CD4-positive, alpha-beta T cell treated with Interleukin-6 at 100 ng/mL for 8 hours (primary cell): ENCODE measurements at places on chromosomes 11 and 22.

DNA sequence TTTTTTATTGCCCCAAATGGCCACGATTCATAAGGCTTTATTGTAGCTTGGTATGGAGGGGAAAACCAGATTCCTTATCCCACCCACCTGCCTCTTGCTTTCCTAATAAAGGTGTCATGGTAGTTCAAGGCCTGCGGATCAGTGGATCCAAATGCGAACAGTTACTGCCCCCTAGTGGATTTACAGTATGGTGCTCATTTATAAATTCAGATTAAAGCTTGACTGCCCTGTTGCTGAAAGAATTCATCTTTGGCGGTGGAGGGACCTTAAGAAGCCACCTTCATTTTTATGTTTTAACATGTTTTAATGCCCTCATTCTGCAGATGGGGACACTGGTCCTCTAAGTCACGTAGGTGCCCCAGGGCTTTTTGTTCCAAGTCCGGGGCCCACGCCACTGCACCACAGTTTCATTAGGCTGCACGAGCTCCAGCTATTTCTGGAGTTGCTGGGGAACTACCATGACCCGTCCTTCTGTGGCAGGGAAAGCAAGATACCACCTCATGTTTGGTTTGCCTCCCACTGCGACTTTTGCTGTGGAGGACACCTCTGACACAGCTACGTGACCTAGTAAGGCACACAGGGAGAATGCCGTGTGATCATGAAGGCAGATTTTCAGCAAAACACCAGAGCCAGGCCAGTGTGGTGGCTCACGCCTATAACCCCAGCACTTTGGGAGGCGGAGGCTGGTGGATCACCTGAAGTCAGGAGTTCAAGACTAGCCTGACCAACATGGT, 15.6 kb upstream of the INCENP start:
- DNase-seq, result peak; percentile 64

DNA sequence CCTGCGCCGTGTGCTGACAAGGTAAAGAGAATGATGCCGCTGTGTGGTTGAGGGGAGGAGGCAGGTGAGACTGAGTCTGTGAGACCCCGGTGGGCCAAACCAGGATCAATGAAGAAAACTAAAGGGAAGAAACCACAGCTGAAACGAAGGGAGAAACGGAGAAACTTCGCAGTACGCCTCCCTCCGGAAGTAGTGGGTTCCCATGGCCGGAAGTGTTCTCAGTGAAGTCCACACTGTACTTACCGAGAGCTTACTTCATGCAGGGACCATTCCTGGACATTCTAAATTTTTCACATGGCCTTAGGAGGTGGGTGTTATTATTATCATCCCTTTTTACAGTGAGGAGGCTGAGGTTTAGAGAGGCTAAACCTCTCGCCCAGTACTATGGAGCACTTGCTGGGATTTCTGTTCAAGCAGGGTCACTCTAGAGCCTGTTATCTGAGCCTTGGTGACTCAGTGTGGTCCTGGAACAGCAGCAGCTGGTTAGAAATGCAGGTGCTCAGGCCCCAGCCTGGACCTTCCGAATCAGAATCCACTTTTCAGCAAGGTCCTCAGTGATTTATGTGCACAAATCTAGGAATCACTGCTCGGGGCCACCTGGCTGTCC, 17.9 kb downstream of the CD5 start:
- DNase-seq, result no peak

DNA sequence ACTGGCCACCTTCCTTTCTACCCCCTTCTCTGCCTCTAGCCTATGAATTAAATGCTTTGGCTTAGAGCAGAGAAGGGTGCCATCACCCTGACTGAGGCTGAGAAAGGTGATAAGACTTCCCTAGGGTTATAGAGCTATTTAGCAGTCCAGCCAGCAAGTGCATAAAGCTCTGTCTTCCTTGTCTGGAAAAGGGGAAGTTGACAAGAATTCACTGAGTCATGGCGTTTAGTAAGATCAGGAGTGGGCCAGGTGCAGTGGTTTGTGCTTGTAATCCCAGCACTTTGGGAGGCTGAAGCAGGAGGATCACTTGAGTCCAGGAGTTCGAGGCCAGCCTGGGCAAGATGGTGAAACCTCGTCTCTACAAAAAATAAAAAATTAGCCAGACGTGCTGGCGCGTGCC, 63.1 kb downstream of the LHFPL7 start:
- DNase-seq, result no peak

GRCh38 chr22:38176170-38176741, 5.4 kb downstream of the PLA2G6 start:
- DNase-seq, result no peak

DNA sequence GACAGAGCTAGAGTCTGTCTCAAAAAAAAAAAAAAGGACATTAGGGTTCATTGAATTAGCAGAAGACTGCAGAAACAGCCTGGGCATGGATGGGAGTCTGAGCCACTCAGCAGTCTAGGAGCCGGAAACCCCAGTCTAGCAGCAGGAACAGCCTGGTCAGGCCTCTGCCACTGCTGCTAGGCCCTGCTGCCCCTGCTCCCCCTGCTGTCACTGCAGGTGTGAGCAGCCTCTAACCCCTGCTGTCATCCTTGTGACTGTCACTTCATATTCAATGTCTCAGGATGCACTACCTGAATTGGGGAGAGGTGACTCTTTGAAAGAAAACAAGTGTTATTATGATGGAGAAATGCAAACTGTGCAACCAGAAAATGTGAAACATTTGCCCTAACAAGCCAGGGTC, 7.0 kb upstream of the DDX17 start:
- peak; percentile 40 for DNase-seq

DNA sequence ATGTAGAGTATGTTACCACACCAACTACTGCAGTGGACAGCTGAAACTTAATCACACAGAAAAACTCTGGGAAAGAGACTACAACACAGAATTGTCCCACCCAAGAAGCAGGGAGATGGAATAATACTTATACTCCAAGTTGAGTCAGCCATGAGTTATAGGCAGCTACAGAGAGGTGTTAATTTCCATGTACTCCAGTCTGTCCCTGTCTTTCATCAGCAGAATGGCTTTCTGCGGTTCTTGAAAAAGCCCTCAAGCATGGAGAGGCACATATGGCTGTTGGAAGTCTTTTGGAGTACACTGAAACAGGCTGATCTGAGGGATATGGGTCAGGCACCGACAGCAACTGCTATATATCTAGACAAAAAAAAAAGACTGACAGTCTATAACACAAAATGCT, 219.5 kb downstream of the DLG2 start:
- DNase-seq, result no peak

DNA sequence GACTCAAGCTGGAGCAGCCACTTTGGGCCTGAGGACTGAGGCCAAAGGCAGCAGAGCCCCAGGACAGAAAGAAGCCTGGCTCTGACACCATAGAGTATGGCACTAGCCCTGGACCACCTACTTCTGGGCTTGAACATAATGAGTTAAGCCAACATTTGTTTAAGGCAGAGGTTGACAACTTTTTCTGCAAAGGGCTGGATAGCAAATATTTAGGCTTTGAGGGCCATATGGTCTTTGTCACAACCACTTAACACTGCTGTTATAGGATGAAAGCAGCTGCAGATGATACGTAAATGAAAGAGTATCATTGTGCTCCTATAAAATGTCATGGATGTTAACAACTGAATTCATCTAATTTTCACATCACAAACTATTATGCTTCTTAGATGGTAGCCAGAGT, 16.6 kb downstream of the OSBP start:
- DNase-seq, result no peak

GRCh38 chr11:124110201-124110600, 5.0 kb upstream of the VWA5A start:
- no peak for DNase-seq

DNA sequence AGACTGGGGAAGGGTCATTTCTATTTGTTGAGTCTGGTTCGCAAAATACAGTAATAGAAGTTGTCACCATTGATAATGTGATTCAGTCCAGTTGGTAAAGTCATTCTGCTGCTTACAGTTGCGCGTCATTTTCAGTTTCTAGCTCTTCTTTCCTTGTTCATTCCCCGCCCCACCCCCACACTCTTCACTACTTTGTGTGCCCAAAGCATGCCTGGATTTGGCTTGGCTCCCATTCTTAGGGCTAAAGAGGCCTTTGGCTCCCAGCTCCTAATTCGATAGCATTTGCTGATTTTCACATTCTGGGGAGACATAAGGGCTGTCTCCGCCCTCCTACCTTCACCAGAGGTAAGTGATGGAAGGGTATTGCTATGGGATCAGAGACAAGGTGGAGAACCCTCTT, 43.0 kb downstream of the CECR2 start:
- no peak for DNase-seq

GRCh38 chr22:27480487-27480886, 321.1 kb downstream of the MN1 start:
- DNase-seq, result no peak

GRCh38 chr11:124276081-124276480, 19.9 kb downstream of the OR8G5 start:
- no peak for DNase-seq

DNA sequence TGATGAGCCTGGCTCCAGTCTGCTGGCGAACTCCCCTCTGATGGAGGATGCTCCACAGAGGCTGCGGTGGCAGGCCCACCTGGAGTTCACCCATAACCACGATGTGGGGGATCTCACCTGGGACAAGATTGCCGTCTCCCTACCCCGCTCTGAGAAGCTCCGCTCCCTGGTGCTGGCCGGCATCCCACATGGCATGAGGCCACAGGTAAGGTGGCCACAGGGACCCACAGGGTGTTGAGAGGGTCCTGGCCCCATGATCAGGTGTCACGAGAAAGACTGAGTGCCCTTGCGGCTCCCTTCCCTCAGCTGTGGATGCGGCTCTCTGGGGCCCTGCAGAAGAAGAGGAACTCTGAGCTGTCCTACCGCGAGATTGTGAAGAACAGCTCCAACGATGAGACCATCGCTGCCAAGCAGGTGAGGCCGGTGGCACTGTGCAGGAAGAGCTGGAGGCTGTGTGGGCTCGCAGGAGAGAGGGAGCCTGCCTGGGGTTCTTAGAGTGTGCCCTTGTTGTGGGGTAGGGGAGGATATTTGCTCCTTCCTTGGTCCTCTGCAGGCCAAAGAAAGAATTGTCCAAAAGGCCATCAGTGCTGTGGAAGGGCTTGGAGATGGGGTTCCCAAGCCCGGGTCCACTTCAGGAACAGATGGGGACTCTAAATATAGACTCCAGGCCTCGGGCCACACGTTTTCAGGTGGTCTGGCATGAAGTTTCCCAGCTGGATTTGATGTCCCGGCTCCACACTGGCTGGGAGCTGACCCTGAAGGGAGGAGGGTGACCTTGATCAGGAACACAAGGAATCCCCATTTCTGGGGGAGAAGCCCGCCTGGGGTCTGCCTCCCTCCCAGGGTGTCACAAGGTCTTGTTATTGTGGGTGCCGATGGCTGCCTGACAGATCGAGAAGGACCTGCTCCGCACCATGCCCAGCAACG, 34.1 kb downstream of the SGSM3 start:
- DNase-seq, result no peak

GRCh38 chr11:122559734-122560382, 95.7 kb upstream of the UBASH3B start:
- DNase-seq, result no peak

DNA sequence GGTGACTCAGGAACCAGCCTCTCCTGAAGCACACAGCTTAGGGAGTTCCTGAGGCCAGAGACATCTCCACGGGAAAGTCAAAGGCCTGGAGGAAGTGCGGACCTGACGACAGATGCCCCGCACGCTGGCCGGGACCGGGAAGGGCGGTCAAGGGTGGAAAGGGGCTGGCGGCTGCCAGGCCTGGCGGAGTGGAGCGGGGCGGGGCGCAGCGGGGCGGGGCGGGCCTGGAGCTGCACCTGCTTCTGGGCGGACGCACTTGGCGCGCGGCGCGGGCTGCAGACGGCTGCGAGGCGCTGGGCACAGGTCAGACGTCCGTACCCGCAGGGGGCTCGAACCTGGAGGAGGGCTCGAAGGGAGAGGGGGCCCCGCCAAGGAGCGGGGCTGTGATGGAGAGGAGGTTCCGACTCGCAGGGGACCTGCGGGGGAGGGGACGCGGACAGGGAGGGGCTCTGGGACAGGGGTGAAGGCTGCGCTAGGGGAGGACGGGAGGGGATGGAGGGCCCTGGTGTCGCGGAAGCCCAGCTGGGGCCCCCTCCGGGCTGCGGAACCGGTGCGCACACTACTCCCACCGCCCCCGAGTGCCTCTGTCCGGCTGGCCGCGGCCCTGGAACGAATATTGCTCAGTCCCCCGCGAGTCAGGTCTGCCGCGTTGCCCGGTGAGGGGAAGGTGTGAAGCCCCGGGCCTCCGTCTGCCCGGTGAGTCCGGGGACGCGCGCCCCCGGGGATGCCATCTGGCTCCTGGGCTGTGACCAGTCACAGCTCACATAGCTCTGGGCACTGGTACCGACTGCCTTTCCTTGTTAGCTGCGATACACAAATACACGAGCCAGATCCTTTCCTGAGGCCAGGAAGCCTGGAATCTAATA, at the start of gene TMEM45B:
Gene TMEM45B (plus strand): TSS at position 253 of the 866 bp plus-strand sequence. CDS start 36,635 bp downstream, outside the sequence.
- DNase-seq, result peak; percentile 20

- no peak for DNase-seq
These were observed 698.6 kb upstream of the ARHGAP42 start for GRCh38 chr11:99988471-99988837.

DNA sequence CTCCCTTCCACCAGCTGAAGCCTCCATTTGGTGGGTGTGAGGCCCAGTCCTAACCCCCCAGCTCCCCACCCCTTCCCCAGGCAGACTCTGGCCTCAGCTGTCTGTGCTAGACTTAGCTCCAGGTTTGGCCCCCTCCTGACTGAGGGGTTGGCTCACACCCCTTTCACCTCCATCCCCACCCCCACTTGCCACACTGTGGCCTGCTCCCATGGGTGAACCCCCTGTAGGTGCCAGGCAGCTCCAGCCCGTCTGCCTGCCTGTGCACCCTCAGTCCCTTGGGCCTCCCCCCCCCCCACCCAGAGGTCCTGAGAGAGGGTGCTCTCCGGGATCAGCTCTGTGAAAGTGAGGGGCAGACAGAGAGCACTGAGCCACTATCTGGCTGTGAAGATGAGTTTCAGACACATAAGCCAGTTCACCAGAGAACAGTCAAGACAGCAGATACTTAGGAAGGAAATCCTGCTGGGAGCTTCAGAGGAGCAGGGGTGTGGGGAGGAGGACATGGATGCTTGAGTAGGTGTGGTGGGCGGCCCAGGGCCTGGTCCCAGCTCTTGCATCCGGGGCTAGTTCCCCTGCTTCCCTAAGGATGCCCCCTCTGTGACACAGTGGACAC, 36.2 kb downstream of the PPM1F start:
- no peak for DNase-seq

GRCh38 chr11:76096552-76096951, 109.8 kb downstream of the WNT11 start:
- DNase-seq, result no peak

GRCh38 chr11:44617671-44618461, 52.4 kb downstream of the CD82 start:
- DNase-seq, result no peak

DNA sequence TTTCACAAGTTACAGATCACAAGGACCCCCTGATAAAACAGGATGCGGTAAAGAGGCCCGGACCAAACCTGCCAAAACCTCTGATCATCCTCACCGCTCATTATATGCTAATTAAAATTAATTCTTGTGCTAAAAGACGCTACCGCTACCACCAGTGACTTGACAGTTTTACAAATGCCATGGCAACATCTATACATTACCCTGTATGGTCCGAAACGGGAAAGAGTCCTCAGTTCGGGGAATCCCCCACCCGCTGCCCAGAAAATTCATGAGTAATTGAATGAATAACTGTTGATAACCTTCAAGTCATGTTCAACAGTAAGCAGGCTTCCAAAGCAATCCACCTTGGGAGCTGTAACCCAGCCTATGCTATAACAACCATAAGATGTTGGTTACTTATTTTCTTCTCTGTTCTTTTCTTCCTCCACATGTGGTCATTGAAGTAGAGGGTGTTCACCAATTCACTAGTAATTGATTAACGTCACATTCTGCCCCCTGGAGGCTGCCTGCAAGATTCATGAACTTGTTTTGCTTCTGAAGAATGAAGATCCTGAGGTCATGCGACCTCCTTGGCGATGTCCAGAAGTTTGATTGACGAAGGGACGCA, 20.6 kb downstream of the APOBEC3H start:
- peak; percentile 79 for DNase-seq

- DNase-seq, result no peak
These were observed 28.2 kb upstream of the TMPRSS4 start for GRCh38 chr11:118048472-118049370.
